ENCODE measurements at places on chromosomes 1 and 21.

DNA sequence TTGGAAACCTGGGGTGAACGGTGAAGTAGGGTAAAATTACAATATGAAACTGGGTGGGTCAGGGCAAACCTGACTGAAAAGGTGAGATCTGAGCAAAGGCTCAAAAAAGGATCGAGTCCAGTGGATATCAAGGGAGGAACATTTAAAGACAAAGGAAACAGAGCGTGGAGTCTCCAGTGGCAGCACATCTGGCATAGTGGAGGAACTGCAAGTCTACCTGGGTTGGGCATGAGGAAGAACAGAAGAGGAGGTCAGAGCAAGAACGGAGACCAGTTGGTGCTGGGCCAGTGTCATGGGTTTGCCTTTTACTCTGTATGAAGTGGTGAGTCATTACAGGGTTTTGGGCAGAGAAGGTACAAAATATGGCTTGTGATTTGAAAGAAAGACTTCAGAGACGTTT, 163.7 kb downstream of the NTPCR start:
- no peak for DNase-seq

- peak; percentile 7 for DNase-seq
Measured at GRCh38 chr1:10755970-10756521, 40.4 kb downstream of the CASZ1 start.

DNA sequence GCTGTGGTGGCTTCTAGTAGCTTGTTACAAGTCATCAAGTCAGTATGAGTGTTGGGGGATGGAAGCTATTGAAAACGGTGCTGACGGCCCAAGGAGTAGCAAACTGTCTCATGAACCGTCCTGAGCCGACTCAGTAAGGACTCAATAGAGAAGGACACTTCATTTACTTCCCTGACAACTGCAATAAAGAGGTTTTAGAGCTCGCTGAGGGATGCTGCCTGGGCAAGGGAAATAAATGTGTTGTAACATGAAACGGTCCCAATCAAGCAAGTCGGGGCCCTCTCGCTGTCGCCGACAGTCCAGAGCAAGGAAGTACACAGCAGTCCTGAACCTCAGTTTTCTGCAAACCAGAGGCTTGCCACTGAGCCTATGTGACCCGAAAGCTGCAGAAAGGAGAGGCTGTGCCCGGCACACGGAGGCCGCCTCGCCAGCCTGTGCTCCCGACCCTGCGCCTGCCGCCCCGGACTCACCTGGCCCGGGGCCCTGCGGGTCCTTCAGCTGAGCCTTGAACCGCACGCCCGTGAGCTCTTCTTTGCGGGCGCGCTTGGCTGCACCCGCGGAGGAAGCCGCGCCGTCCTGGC, 423 bp downstream of the URB1 start:
- no peak for DNase-seq

GRCh38 chr1:178521241-178521640, 8.3 kb downstream of the TEX35 start:
- DNase-seq, result no peak

DNA sequence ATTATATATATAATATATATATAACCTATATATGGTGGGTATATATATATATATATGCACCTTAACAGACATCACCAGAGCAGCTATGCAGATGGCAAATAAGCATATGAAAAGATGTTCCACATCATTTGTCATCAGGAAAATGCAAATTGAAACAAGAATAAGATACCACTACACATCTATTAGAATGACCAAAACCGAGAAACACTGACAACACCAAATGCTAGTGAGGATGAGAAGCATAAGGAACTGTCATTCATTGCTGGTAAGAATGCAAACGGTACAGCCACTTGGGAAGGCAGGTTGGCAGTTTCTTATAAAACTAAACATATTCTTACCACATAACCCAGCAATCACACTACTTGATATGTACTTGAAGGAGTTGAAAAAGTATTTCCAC, 219.8 kb upstream of the PRMT6 start:
- no peak for DNase-seq

- DNase-seq, result no peak
Measured at GRCh38 chr1:82565546-82565945, 764.8 kb downstream of the ADGRL2 start.

DNA sequence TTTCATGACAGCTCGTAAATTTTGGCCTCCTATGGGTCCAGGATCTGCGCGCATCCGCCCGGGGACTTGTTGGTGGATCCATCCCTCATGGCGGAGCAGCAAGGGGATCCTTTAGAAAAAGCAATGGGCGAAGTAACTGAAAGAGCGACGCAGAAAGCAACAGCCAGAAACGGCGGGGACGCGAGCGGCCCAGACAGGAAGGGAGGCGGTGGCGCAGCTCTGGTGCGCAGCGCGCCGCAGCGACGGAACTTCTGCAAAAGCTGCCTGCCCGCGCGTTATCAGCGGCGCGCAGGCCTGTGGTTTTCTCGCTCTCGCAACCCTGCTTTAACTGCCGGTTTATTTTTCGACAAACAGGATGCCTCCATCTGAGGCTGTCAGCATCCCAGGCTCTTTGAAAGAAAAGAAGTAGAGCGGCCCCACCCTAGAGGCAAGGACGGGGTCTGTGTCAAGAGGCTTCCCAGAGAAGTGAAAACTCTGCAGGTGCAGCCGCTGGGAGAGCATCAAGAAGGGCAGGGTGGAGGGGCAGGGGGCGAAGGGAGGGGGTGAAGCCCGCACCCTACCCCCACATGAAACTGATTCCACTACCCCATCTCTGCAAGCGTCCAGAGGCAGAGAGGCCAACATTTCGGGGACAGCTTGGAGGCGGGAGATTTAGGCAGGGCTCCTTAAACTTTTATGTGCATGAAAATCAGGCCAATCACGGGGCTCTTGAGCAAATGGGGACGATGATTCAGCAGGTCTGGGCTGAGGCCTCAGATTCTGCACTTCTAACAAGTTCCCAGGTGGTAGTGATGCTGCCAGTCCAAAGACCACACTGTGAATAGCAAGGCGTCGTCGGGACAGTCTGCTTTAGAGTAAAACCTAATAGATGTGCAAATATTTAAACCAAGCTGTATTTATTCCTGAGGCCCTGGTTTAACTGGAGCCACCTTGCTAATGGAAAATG, 22.2 kb downstream of the RUNX1 start:
- DNase-seq, result peak; percentile 63

GRCh38 chr1:44696789-44697345, 22.4 kb downstream of the ARMH1 start:
- no peak for DNase-seq
